ENCODE measurements at places on chromosomes 5 and 9.

DNA sequence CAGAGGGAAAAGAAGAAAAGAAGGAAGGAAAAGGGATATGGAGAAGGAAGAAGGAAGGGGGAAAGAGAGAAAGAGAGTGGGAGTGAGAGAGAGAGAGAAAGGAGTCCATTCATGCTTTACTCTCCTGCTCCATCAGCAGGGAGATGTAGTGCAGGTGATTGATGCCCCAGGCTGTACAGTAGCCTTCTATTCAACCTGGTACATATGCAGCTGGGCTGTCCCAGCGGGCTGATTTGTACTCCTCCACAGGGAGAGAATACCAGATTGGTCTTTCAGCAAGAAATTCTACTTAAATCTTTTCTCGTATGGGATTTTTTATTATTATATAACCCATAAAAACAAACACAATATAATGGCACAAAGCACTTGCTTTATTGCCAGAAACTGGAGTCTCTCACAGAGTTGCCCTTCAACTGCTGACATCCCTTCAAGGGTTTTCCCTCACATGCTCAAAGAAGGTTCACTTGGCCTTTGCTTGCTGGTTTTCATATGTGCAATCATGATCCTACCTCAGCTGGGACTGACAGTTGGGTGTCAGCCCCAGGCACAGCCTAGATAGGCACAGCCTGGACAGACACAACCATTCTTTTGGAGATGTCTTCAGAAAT, 380.1 kb upstream of the RIOK2 start:
- no peak for DNase-seq

GRCh38 chr5:81058121-81058520, 98.0 kb downstream of the RASGRF2 start:
- DNase-seq = no peak

GRCh38 chr5:89542736-89543135, 659.8 kb upstream of the MEF2C start:
- DNase-seq = no peak

GRCh38 chr5:91556-92263, at the start of gene PLEKHG4B:
Gene PLEKHG4B (plus strand): TSS chr5:92168. CDS start chr5:92232, 64 bp downstream.
- no peak for DNase-seq

DNA sequence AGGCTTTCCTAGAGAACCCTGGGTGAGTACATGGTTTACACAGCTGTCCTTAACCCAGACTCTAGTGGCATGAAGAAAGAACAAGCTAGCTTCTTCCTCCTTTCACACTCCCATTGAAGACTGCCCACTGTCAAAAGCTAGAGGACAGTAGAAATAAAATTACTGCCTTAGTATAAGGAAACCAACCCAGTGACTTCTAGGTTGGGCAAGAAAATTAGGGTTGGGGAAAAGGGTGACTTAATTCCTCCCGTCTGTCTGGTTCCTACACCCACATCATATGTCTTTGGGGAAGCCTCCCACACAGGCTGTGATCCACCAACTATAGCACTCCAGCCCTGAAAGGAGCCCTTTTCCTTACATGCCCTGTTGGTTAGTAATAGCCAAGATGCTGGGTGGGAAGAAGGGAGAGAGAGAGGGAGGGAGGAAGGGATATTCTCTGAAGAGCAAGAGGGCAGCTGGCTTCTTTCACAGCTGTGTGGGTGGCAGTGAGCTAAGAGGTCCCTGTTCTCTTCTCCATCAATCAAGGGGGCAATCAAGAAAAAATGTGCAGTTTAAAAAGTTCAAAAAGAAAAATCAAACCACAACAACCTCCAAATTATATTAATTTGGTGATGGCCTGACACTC, 21.7 kb downstream of the HBEGF start:
- DNase-seq = no peak

DNA sequence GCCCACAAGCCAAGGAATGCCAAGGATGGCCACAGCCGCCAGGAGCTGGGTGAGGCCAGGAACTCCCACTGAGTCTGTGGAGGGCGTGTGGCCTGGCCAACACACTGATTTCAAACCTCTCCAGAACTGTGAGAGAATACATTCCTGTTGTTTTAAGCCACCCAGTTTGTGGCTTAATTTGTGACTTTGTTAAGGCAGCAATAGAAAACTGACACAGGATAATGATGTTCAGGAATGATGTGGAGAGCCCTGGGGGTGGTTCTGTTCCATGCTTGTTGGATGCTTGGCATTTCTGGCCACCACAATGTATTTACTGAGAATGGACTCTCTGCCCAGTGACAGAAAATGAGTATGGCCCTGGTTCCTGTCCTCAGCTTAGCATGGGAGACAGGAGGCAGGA, 82.8 kb downstream of the DAP start:
- DNase-seq = no peak

DNA sequence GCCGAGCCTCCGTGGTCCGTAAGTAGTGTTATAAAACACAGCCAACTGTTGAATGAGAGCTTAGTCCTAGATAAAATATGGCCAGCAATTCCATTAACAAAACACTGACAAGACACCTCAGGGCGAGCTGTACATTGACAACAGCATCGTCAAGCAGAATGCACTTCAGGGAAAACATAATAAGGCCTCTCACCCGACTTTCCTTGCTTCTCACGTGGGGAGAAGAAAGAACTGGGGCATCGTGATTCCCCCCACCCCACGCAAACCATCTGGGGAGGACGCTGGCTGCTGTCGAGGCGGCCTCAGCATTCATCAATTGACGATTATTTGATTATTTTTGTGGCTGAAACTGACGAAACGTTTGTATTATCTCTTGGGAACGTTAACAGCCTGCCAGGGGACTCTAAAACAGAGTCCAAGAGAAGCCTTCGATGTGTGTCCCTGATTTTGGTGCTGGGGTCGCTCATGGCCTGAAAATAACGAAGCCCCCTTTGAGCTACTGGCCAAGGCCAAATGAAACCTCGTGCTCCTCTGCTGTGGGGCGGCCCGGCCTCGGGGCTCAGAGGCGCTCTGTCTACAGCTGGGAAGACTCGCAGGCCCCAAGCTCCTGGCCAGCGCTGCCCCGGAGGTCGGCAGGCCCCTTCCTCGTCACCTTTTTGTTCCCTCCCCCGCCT, 464 bp downstream of the GDF9 start:
- DNase-seq = no peak

GRCh38 chr5:141611289-141611688, 7.5 kb downstream of the DIAPH1 start:
- no peak for DNase-seq

DNA sequence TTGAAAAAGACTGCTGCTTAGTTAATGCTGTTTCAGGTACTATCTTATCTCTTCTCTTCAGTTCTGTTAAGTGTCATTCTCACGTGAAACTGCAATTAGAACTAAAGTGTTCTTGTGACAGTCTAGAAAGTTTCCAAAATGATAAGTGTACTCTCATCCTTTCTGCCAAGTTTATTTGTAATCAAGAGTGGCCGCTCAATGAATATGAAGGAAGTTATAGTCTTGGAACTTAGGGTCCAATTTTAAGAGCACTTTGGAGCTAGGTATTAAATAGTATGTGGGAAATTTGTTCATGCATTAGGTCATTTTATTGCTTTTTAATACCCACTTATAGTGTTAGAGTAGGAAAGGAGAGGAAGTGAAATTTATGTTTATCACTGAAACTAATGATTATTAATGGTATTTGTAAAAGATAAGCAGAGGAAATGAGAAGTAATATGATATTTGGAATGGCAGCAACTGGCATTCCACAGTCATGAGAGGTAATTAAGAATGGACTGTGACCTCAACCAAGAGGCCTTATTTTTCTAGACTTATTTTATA, 20.4 kb downstream of the XRCC4 start:
- no peak for DNase-seq

DNA sequence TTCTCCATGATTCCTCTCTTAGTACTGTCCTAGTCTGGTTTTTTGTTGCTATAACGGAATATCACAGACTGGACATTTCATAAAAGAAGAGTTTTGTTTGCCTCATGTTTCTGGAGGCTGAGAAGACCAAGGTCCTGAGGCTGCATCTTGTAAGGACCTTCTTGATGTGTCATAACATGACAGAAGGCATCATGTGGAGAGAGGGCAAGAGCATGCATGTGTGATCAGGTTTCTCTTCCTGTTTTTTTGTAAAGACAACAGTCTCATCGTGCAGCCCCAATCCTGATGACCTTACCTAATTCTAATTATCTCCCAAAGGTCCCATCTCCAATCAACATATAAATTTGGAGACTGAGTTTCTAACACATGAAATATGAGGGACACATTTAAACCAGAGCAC, 108.4 kb downstream of the MSX2 start:
- no peak for DNase-seq

DNA sequence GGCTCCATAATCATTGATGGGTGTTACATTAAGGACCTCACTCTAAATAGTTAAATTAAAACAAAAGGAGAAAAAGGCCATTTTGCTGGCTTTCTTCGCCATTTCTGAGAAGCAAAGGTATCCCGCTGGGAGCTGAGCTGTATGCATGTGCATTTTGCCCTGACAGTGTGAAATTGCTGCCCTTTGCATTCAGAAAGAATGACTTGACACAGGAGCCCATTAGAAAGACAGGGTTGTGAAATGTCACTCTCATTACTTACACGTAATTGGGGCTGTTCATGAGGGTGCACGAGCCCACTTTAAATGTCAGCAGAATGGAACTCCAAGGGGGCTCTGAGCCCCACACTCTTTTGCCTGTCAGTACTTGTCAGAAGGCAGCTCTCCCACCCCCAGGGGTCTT, 85.0 kb downstream of the SEMA4D start:
- DNase-seq = no peak

- DNase-seq = no peak
These were observed 131.6 kb upstream of the PTGER4 start for GRCh38 chr5:40547994-40548575.

DNA sequence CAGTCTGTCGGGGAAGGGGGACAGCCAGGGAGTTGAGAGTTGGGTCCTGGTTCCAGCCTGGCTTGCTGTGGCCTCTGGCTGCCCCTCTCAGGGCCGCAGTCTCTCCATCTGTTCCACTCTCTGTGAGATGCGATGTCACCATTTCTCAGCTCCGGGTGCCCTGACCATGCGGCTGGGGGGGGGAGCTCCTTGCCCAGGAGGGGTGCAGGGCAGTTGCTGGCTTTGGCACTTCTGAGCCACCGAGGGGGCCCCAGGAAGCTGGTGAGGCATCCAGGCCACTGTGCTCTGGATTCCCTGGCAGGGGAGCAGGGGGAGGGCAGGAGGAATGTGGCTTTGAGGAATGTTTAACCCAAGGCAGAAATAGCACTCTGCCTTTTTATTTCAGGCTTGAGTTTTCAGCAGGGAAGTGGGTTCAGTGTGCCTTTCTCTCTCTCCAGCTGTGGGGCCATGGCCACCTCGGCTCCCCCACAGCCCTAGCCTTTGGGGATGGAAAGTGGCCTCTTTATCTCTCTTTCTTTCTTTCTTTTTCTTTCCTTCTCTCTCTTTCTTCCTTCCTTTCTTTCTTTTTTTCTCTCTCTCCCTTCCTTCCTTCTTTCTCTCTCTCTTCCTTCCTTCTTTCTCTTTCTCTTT, 11.0 kb downstream of the NCS1 start:
- no peak for DNase-seq

- no peak for DNase-seq
These were observed 550.3 kb upstream of the DMAC1 start for GRCh38 chr9:8349901-8350300.

DNA sequence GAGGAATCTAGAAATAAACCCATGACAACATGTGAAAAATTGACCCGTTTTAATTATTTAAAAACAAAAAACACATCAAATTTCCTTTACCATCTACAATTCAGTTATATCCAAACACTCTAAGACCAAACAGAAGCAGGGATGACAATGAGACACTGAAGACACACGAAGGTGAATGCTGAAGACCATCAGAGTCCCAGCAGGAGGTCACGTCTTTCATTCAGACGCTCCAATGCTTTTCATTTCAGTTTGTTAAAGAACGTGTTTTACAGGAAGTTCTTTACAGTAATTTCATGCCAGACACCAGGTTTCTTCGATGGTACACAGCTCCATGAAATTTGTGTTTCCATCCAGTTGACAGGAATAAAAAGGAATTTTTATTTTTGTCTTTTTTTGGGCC, 10.1 kb downstream of the RBM22 start:
- no peak for DNase-seq

- peak; percentile 72 for DNase-seq
These were observed 9.2 kb downstream of the EEIG1 start for GRCh38 chr9:127971357-127972235.

DNA sequence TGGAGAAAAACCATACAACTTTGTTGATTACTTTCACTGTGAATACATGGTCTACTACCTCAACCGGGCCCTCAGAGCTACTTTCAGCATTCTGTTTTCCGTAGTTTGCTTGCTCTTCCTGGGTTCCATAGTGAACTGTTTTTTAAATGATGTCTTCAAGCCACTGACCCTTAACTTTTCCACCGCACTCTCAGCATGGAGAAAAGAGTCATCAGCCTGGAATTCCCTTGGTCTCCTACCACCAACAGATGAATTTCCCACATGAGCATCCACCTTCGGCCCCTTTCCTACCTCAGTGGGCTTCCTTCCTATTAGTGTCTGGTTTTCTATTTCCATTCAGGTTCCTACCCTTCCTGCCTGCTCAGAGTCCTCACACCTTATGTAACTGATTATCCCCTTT, 135.9 kb upstream of the ADAMTSL1 start:
- no peak for DNase-seq

DNA sequence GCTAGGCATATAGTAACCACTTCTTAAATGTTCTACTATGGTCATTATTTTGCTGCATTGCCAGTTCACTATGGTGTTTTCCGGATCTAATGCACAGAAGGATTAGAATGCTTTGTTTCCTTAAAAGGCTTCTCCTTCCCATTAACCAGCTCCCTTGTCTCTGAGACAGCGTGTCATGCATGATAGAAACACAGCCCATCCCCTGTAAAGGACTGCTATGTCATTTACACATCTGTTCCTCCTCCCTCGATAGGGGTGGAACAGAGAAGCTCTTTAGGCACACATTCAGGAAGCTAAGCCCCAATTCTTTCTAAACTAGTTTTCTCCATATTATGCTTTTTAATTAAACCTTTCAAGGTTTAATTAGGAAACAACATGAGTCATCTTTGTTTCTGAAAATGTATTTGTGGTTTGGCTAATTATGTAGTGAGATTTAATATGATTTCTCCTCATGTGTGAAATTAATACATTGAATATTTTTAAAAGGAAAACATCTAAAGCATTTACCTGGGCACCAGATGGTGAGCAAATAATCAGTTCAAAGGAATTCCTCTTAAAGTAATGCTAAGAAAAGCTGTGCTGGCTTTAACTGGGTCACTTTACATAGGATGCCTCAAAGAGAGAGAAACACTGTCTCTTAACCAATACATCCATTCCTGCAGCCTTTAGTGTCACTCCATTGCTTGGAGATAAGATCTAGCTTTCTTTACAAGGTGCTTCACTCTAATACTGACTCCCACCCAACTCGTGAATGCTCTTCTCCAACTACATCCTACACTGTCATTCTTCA, 133.3 kb upstream of the PPP1R2B start:
- no peak for DNase-seq

- DNase-seq = no peak
These were observed 39.2 kb downstream of the DCAF10 start for GRCh38 chr9:37839496-37840461.

DNA sequence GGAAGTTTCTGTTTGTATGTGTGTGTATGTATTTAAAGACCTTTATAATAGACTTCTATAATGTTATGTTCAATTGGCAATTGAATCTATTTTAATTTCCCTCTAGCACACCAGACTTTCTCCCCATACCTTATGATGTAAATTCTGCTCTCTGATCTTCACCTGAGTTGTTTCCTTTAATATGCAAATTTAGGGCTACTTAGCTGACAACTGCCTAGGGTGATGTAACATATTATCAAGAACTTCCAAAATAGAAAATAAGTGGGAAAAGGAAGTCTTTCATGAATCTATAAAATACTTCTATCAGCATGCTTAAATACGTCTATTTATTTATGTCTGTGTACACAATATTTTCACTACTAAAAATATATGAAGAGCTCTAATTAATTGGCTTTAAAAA, 923.5 kb upstream of the CDH10 start:
- DNase-seq = no peak

- peak; percentile 69 for DNase-seq
These were observed 1.1 kb downstream of the GCNT4 start for GRCh38 chr5:75051217-75051751.
